ENCODE measurements at places on chromosomes 5 and 9. TPM values are rescaled to one million over a fixed set of nuclear protein-coding genes. Genes with fewer than 3 reads are reported as not detected.

DNA sequence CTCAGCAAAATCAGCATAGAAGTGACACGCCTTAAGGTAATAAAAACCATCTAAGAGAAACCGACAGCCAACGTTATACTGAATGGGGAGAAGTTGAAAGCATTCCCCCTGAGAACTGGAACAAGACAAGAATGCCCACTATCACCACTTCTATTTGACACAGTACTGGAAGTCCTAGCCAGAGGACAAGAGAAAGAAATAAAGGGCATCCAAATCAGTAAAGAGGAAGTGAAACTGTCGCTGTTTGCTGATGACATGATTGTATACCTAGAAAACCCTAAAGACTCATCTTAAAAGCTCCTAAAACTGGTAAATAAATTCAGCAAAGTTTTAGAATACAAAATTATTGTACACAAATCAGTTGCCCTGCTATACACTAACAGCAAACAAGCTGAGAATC, 393.3 kb downstream of the KIF4B start:
- ATAC-seq, result no peak

Gene SGTB
- total RNA-seq, result 29.4 TPM

DNA sequence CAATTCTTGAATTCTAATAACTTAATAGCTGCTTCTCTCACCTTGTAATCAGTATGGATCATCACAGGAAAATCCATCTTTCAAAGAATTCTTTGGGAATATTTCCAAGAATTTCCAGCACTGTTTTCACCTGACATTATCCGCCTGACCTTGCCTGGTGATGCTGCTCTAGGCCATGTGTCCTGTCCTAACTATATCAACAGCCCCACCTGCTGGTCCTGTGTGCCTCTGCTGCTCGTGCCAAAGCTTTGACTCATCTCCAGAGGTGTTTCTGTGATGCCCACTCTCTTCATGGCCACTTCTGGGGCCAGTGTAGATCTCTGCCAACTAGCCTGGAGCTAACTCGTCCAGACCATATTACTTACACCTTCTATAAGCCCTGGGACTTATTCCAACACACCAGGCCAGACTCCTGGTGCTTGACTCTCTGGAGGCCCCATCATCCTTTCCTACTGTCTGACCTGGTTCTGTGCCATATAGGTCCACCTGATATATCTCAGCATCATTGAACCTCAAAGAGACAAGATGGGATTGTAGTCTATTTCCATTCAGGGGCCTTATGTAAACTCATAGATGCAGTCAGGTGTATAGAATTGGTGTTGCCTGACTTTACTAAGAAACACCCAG, 67.5 kb upstream of the CKMT2 start:
- peak; percentile 47 for ATAC-seq

DNA sequence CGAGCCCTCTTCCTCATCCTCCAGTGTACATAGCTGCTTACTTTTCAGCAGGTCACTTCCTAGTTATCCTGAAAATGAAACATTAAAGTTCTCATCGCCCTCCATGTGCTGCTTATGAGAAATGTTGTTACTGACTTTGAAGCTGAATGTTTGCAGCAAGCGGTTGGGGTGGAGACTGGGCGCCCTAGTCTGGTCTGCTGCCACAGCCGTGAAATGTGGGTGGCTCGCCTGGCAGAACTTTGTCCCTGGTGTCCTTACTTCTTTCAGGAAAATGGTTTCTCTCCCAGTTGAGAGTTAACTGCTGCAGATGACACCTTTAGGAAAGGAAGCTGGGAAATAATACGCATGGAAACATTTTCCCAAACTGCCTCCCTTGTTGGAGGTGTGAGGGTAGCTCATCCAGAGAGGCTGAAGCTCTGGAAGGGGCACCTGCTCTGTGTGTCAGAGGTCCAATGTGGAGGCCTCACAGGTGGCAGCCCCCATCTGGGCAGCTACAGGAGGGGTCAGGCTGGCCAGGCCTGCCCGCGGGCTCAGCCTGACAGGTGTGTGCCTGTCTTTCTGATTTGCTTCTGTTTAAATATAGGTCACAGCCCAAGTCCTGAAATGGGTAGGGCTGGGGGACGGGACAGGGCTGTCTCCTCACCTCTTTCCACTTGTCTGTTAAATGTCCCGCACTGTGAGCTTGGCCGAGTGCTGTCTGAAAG, 24.0 kb downstream of the TRAF2 start:
- ATAC-seq, result no peak
